ENCODE measurements at places on chromosomes 2 and 18. TPM values are rescaled to one million over a fixed set of nuclear protein-coding genes. Genes with fewer than 3 reads are reported as not detected.

DNA sequence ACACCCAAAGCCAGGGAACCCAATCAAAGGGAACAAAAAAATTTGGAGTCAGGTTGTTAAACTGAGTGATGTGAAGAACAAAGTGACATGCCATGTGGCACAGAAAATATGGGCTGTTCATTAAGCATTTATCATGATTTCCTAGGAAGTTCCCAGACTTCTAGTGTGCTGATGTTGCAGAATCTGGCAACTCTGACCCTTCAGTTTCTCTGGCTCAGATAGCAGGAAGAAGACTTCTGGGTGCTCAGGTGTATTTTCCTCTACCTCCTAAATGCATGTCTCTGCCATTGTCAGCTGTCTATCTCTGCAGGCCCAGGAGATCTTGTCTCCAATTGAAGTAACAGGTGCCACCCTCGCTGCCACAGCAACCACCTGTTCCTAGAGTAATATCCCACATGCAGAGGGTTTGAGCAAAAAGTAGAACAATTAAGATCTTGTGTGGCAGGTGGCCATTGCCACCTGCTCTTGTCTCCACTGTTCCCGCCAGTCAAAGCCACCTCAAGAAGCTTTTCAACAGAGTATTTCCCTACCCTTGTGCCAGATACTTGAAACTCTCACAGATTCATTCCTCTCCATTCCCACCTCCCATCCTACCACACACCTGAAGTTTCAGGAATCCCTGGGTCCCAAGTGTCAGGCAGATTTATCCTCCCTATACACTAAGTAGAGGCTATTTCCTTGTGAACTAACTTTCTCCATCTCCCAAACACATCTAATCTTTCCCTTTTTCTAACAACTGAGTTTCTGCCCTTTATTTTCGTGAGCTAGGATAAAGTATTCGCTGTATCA lies 533.7 kb upstream of the CHAC2 start:
- DNase-seq, result no peak

DNA sequence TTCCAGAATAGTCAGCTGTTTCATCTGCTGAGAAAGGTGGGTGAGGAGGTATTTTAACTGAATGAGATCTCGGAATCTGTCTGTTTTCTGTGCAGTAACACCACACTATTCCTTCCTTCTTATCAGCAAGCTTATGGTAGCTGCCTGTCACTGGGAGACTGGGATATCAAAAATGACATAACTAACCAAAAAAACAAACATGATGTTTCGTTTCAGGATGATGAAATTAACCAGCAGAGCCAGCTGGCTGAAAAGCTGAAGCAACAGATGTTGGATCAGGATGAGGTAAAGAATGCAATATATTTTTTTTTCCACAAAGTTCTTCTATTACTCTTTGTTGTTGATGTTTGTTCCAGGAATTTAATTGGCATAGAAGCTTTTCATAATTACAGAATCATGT lies 59.8 kb upstream of the LYPD6B start:
- DNase-seq, result no peak

DNA sequence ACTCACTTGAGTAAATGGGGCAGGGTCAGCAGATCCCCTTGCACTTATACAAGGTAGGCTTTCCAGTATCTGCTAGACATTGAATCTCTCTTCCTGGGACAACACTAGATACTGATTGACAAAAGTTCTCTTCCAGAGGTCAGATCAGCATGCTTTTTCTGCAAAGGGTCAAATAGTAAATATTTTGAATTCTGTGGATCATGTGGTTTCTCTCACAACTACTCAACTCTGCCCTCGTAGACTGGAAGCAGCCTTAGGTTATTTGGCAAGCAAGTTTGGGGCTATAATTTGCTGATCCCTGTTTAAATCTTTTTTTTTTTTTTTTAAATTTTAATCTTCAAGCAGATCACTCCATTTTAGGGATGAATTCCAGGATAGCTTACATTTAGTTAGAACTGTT lies 17.4 kb upstream of the NABP1 start:
- DNase-seq, result no peak

- no peak for DNase-seq
These were observed 65.8 kb downstream of the PARD3B start for GRCh38 chr2:204611017-204611631.

- DNase-seq, result no peak
These were observed 85.1 kb downstream of the ARL4C start for GRCh38 chr2:234411793-234412192.

DNA sequence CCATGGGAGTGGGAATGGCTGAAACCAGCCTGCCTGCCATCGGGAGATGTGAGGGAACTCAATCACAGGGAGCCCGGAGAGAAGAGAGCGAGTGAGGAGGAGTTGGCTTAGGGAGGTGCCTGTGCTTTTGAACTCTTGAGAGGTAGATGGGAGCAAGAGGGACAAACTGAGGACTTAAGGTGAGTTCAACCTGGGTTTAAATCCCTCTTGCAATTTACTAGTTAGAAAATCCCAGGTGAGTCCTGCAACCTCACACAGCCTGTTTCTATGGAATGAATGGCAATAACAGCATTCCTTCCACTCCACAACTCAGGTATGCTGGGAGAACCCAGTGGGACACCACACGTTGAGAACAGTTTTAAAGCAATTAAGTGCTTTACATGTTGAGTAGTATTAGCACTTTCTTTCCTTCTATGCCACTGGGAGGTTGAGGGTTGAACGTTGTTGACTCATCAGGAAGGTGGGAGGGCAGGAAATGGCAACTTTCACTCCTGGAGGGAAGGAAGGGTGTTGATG lies 57.3 kb downstream of the VIT start:
- DNase-seq, result no peak

The UGT1A8 gene
- not detected for total RNA-seq

DNA sequence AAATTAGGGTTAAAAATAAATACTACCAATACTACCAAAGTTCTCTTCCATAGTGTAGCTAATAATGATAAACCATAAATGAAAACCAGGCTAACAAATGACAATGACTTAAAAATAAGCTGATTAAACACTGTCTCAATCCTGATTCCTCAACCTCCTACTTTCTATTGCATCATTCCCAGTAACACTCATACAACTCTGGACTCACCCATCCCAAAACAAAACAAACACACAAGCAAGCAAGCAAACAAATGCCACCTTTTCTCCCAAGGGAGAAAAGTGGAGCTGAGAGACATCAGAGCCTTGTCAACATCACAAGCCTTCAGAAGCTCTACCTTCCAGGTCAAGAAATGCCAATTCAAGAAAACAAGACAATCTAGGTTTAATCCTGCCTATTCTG lies 620.7 kb downstream of the NYAP2 start:
- DNase-seq, result no peak

The RAB27B gene
- 0.23 TPM for total RNA-seq

The CFC1B gene
- total RNA-seq, result not detected

DNA sequence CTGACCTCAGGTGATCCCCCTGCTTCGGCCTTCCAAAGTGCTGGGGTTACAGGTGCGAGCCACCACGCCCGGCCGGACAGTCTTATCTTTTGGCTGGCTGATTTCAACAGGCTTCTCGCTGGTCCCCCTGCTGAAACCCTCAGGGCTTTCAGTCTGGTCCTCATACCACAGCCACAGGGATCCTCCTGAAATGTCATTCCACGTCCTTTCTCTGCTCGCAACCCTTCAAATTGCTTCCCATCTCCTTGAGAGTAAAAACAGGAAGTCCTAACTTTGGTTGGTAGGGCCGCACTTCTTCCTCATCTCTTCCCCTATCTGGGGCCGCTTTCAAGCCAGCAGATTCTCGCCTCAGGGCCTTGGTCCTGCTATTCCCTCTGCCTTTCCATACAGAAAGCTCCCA lies 1.4 kb upstream of the CAB39 start:
- no peak for DNase-seq

DNA sequence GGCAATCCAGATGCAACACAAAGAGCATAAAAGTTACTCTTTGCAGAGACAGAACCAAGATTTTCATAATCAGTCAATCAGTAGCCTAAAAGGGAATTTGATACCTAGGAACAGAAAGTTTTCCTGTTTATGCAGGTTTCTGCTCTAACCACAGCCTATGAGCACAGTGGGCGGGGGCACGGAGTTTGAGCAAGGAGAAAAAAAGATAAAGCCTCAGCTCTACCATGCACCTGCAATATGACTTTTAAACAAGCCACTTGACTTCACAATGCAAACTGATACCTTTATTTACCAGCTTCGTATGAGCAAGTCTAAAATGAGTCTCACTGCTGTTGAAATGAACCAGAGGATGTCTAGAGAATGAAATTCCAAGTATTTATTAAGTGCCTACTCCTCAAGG lies 5.6 kb upstream of the LRATD1 start:
- no peak for DNase-seq

The CSRNP3 gene
- total RNA-seq, result 6.9 TPM

The RNF125 gene
- 2.1 TPM for total RNA-seq

GRCh38 chr2:190444976-190445375 lies 36.8 kb downstream of the MFSD6 start:
- DNase-seq, result no peak

GRCh38 chr2:144261336-144261735 lies 258.6 kb downstream of the ZEB2 start:
- no peak for DNase-seq

The AGAP1 gene
- 20.2 TPM for total RNA-seq

GRCh38 chr2:179201869-179202268 lies 62.8 kb downstream of the SESTD1 start:
- no peak for DNase-seq

GRCh38 chr2:181074457-181074856 lies 94.1 kb downstream of the UBE2E3 start:
- no peak for DNase-seq

- no peak for DNase-seq
These were observed 1062.3 kb upstream of the CRIM1 start for GRCh38 chr2:35293261-35293660.

GRCh38 chr2:150526827-150527226 lies 39.4 kb upstream of the RND3 start:
- DNase-seq, result no peak

The REG3A gene
- total RNA-seq, result not detected

DNA sequence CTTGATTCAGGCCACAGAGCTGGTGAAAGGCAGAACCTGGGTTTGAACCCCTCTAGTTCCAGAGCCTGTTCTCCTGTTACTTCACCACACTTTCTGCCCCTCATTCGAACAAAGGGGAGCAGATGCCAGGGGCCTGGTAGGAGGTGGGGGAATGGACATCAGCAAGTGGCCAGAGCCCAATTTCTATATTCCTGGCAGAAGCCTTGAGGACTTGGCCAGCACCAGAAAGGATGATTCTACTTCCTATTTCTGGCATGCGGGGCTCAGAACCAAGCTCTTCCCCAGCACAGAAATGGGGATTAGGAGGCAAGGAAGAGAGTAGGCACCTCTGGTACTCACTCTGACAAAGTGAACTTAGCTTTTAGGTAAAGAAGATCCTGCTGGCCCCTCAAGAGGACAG lies 49.3 kb downstream of the ADD2 start:
- no peak for DNase-seq

DNA sequence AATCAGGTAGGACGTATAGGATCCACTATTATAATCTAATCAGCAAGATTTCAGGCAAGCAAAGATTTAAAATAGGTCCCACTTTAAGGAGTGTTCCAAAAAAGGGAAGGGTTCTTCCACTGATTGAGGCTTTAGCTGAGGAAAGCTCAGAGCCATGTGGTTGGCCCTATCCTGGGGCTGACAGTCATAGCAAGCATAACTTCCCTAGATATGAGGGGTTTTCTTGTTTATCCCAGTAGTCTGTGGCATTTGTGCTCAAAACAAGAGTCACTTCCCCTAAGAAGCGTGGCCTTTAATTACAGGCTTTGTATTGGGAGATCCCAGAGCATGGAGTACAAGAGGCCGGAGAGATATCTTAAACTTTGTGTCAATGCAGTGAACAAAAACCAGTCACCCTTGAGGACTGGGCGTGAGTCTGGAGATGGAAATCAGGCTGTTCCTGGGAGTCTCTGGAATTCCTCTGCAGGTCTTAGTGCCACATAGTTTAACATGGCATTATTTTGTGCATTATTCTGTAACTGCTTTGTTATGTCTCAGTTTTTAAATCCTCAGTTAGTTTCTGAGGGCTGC lies 136.9 kb upstream of the FBXO11 start:
- no peak for DNase-seq

The SLC9A4 gene
- not detected for total RNA-seq

GRCh38 chr2:66212749-66213148 lies 222.2 kb upstream of the MEIS1 start:
- no peak for DNase-seq

The GAL3ST2 gene
- 4.3 TPM for total RNA-seq

The RAMP1 gene
- total RNA-seq, result 62.5 TPM

The MYOM1 gene
- 7.3 TPM for total RNA-seq

DNA sequence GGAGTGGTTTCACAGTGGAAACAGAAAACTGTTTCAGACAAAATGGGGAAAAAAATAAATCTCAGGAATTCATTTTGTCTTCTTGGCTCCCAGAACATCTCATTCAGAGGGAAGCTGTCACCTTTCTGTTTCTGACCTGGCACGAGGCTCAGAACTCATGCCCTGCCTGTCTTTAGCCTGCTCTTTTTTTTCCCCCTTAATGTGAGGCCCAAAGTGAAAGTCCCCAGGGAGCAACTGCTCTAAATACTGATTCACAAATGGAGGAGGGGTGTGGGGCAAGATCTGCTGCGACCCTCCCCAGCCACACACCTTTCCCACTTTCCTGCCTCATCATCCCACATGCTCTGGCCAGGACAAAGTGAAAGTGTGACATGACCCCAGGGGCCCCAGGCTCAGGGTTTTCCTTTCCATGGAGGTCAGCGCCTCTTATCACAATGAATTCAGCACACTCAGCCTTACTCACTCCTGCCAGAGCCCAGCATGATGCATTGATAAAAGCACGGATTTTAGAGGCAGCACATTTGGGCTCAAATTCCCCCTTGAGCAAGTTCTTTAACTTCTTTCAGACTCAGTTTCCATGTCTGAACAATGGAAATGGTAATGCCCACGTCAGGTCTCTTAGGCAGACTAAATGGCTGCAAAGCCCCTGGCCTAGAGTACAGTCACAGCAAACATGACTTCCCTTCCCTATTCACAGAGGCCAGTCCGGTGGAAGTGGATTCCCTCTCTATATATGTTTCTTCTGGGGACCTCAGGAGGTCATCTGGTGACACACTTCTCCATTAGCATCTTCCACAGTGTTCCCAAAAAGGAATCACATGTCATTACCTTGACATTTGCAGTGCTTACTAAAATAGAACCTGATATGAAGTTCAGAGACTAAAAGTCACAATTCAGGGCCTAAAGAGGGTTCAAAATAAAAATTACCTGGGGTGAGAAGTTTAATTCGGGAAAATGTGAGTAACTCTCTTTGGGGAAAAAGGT lies 55.3 kb upstream of the TMEM163 start:
- DNase-seq, result no peak

DNA sequence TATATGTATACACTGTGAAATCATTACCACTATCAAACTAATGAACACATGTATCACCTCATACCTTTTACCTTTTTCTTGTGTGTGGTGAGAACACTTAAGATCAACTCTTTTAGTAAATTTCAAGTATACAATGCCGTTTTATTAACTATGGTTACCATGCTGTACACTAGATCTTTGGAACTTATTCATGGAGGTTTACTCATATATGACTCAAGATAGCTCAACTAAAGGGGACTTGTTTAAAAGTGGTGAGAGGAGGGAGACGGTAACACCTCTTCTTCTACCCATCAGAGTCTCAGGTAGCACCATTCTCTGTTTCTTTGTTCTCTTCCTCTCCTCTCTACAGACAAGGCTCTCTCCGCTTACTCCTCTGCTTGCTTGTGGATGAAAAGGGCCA lies 36.1 kb upstream of the TMEM178A start:
- DNase-seq, result no peak

The KYNU gene
- 0.48 TPM for total RNA-seq

All from ovary (tissue), 10 donors.